ENCODE measurements at places on chromosomes 4 and X. TPM values are rescaled to one million over a fixed set of nuclear protein-coding genes. Genes with fewer than 3 reads are reported as not detected.
A peak's percentile ranks its signal among the peaks of the same experiment; 100 is the strongest.

GRCh38 chrX:15903186-15903681 lies 48.6 kb upstream of the AP1S2 start:
- no peak overlapping the region for H3K4me3 ChIP-seq
- peaks cover 2% of the 10 kb centered on the region for H3K4me1 ChIP-seq
- DNase-seq = no peak
- no peak overlapping the region for H3K27ac ChIP-seq
- H3K27me3 ChIP-seq = peaks cover 14% of the 10 kb centered on the region

GRCh38 chrX:56963377-56963776 lies 32.0 kb downstream of the SPIN3 start:
- no peak overlapping the region for H3K4me3 ChIP-seq
- no peak for DNase-seq
- H3K27ac ChIP-seq = no peak overlapping the region
- no peaks in the 10 kb centered on the region for H3K36me3 ChIP-seq
- no peaks in the 10 kb centered on the region for H3K4me1 ChIP-seq

DNA sequence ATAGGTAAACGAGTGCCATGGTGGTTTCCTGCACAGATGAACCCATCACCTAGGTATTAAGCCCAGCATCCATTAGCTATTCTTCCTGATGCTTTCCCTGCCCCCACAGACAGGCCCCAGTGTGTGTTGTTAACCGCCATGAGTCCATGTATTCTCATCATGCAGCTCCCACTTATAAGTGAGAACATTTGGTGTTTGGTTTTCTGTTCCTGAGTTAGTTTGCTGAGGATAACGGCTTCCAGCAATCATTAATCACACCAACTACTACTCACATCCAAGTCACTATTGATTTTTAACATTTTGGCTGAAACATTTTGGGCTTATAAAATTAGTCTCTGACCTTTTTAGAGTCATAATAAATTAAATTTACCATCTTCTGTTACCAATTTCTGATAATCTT lies 205.3 kb downstream of the SPOCK3 start:
- no peaks in the 10 kb centered on the region for H3K36me3 ChIP-seq
- DNase-seq = no peak
- H3K4me3 ChIP-seq = no peak overlapping the region

- no peaks in the 10 kb centered on the region for H3K27me3 ChIP-seq
- peak overlapping the region; percentile 99 for H3K27ac ChIP-seq
- H3K4me1 ChIP-seq = peaks cover 8% of the 10 kb centered on the region
- DNase-seq = no peak
- peak overlapping the region; percentile 90 for H3K4me3 ChIP-seq
Observed at GRCh38 chr4:102501447-102501696, 213 bp downstream of the NFKB1 start.

GRCh38 chr4:169956091-169956843 lies 69.9 kb downstream of the MFAP3L start:
- no peaks in the 10 kb centered on the region for H3K4me1 ChIP-seq
- DNase-seq = no peak
- H3K36me3 ChIP-seq = no peaks in the 10 kb centered on the region
- H3K27ac ChIP-seq = no peak overlapping the region

DNA sequence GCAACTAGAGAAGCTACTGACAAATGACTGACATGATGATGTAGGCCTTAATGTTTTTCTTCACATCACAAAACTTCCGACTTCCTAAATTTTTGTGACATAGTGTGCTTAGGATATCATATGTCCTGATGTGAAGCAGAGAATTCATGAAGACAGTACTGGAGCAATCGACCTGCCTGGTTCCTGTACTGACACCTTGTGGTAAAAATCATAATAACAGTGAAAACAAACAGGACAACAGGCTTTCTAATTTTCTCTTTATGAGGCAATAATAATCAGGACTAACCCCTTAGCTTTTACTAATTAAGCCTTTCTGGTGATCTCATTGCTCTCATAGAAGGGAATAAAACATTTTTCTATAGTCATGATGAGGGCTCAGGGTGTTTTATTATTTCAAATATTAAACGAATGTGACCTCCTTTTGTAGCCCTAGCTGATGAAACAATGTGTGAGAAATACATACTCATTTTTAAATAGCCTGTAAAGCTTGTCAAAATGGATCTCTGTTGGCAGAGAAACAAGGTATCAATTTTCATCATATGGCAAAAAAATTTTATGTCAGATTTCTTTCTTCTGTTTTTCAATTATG lies 158.4 kb downstream of the TENT5D start:
- no peaks in the 10 kb centered on the region for H3K36me3 ChIP-seq
- H3K4me3 ChIP-seq = no peak overlapping the region
- no peak overlapping the region for H3K27ac ChIP-seq

Gene ZNF157
- 0.40 TPM for total RNA-seq

Gene RAB39B
- total RNA-seq = 0.83 TPM

- H3K36me3 ChIP-seq = no peaks in the 10 kb centered on the region
- H3K4me3 ChIP-seq = no peak overlapping the region
- H3K27me3 ChIP-seq = no peaks in the 10 kb centered on the region
- no peak overlapping the region for H3K27ac ChIP-seq
- DNase-seq = no peak
Observed at GRCh38 chrX:134793978-134794377, 135.7 kb upstream of the PLAC1 start.

DNA sequence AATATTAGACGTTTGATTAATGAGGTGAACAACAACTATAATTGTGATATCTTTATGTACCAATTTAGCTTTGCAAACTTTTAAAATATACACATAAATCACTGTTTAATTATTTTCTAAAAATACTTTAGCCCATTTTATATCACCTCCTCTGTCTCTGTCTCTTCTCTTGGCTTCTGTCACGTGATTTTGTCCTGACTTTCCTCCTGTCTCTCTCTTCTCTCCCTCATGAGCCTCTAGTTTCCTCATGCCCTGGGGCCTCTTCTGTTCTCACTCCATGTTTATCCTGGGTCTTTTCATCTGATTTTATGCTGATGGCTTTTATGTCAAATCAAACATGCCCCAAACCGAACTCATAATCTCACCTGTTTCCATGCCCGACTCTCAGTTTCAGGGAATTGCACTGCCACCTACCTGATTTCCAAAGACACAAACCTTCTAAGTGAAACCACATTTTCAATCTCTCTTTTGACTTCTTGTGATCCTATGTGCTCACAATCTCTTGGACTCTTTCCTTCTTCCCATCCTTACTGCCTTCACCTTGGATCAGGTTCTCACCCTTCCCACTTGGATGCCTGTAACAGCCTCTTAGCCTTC lies 303.0 kb upstream of the GALNT7 start:
- no peak for DNase-seq
- H3K4me1 ChIP-seq = no peaks in the 10 kb centered on the region
- H3K4me3 ChIP-seq = no peak overlapping the region
- no peak overlapping the region for H3K27ac ChIP-seq
- no peaks in the 10 kb centered on the region for H3K36me3 ChIP-seq
- no peaks in the 10 kb centered on the region for H3K27me3 ChIP-seq

Gene FGF5
- total RNA-seq = 0.18 TPM

DNA sequence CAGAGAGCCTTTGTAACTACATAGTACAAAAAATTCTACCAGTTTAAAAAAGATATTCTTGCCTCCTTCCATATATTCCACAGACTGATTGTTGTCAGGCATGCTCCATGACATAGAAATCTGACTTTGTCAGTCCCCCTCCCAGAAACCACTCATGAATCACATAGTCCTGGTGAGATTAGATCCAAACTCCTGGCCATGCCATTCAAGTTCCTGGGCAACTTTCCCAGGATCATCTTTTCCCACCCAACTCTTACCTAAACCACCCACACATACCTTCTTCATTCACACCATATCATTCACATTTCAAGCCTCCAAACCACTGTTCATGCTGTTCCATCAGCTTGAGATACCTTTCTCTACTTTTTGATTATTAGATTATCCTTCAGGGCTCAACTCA lies 46.4 kb downstream of the SLC16A2 start:
- H3K27ac ChIP-seq = no peak overlapping the region
- peaks cover 2% of the 10 kb centered on the region for H3K27me3 ChIP-seq
- no peak for DNase-seq

- H3K27ac ChIP-seq = no peak overlapping the region
- peak; percentile 83 for DNase-seq
- no peaks in the 10 kb centered on the region for H3K36me3 ChIP-seq
- H3K4me3 ChIP-seq = no peak overlapping the region
- no peaks in the 10 kb centered on the region for H3K4me1 ChIP-seq
Observed at GRCh38 chr4:24210332-24210902, 320.6 kb upstream of the PPARGC1A start.

DNA sequence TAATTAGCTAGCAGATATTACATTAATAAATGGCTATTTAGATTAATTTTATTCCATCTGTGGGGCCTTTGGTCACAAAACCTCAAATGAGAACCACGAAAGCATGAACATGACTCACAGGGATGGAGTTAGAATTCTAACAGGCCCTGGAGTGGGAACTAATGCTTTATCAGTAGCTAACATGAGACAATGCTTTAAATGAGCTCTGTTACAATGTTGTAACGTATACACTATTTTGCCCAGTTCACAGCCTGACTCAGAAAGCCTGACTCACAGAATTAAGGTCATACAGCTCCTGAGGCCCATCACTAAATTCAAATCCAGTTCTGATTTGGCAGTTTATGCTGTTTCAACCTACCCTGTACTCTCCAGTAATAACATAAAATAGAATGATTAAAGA lies 23.2 kb downstream of the VEGFC start:
- no peak for DNase-seq
- H3K4me1 ChIP-seq = no peaks in the 10 kb centered on the region
- H3K27me3 ChIP-seq = peaks cover 3% of the 10 kb centered on the region
- no peak overlapping the region for H3K4me3 ChIP-seq
- no peaks in the 10 kb centered on the region for H3K36me3 ChIP-seq

- H3K4me1 ChIP-seq = no peaks in the 10 kb centered on the region
- no peak overlapping the region for H3K27ac ChIP-seq
- H3K4me3 ChIP-seq = no peak overlapping the region
- no peak for DNase-seq
- H3K36me3 ChIP-seq = no peaks in the 10 kb centered on the region
Observed at GRCh38 chrX:37817176-37817575, 30.2 kb downstream of the DYNLT3 start.

- no peak for DNase-seq
- no peaks in the 10 kb centered on the region for H3K4me1 ChIP-seq
- H3K27ac ChIP-seq = no peak overlapping the region
- H3K36me3 ChIP-seq = no peaks in the 10 kb centered on the region
- no peaks in the 10 kb centered on the region for H3K27me3 ChIP-seq
Observed at GRCh38 chr4:128751354-128751753, 58.1 kb upstream of the JADE1 start.

DNA sequence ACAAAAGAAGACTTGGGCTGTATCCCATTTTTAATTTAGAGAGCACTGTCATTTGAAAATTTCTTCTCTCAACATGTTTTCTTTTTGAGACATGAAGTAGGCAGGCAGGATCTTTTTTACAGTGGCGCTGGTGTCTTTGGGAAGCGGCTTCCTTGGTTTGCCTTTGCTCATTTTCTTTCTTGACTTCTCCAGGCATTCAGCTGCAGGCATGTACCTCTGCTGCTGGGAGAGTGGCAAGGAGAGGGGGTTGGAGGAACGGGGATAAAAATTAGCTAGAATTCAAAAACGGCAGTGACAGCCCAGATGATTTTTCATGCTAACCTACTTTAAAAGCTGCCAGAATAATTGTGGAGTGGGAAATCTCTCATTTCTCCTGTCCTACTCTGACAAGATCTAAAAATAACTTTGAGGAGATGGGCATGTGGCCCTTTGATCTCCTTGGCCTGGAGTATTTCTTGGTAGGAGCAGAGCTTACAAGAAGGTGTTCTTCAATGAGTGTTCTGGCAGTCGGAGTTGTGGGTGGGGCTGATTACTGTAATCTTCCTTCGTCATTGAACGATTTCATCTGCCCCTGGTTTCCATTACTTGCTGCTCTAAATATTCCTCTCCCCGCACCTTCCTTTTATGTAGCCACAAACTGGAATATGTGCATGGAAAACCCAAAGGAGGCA lies 54.8 kb downstream of the TBL1X start:
- H3K27ac ChIP-seq = no peak overlapping the region
- DNase-seq = no peak
- peaks cover 3% of the 10 kb centered on the region for H3K27me3 ChIP-seq
- no peak overlapping the region for H3K4me3 ChIP-seq
- peaks cover 17% of the 10 kb centered on the region for H3K4me1 ChIP-seq
- no peaks in the 10 kb centered on the region for H3K36me3 ChIP-seq

DNA sequence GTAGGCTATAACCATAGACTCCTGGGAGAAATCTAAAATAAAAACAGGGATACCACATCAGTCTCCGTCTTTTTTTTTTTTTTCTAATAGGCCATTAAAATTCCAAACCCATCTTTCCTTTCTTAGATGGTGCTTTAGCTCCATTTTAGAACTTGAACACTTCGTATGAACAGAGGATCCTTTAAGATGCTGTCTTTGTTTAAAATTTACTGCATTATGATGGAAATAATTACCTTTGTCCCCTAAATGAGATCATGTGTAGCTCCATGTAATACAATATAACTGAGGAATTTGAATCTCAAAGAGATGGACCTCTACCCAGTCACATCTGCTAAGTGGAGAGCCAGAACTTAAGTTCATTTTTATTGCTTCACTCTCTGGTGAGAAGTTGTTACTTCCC lies 47.9 kb downstream of the CEP135 start:
- DNase-seq = no peak
- no peaks in the 10 kb centered on the region for H3K27me3 ChIP-seq
- peaks cover 6% of the 10 kb centered on the region for H3K36me3 ChIP-seq

Gene SAP30
- total RNA-seq = 10.8 TPM

DNA sequence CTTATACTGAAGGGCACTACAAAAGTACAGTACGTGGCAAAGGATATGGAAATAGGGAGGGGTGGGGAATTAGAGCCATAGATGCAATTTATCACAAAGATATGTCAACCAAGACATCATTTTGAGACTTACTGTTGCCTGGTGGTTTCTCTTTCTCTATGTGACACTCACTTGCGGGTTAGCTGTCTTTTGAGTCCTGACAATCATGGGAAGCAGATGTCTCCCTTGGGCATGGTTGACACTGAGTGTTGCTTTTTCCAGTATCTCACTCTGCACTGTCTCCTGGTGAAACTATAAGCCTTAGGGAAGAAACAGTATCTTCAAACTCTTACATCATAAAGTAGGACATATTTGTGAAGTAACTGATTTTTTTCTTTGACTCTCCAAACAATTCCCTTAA lies 383.5 kb upstream of the LCORL start:
- no peak overlapping the region for H3K27ac ChIP-seq
- H3K36me3 ChIP-seq = no peaks in the 10 kb centered on the region
- H3K27me3 ChIP-seq = no peaks in the 10 kb centered on the region
- H3K4me3 ChIP-seq = no peak overlapping the region
- H3K4me1 ChIP-seq = no peaks in the 10 kb centered on the region

DNA sequence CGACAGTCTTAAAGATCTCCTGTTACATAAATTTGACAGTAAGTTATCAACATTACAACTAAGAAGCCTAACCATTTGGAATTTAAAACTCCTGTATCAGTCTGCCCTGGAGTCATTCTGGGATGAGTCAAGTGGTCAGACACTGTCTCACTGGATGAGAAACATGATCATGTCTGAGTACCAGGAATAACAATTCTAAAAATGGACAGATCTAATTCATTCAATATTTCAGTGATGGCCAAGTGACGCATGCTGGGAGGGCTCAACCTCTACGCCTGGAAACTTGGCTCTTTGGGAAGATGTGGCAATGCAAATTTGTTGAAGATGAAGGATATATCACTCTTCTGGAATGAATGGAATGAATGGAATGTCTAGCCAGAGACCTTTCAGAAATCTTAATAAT lies 1427.2 kb downstream of the STIM2 start:
- H3K4me3 ChIP-seq = no peak overlapping the region
- DNase-seq = no peak
- no peak overlapping the region for H3K27ac ChIP-seq
- H3K4me1 ChIP-seq = no peaks in the 10 kb centered on the region

- no peaks in the 10 kb centered on the region for H3K4me1 ChIP-seq
- H3K27me3 ChIP-seq = no peaks in the 10 kb centered on the region
- DNase-seq = no peak
- H3K27ac ChIP-seq = no peak overlapping the region
- H3K36me3 ChIP-seq = no peaks in the 10 kb centered on the region
Observed at GRCh38 chrX:80803495-80803894, 6.2 kb downstream of the BRWD3 start.

Gene C4orf36
- total RNA-seq = 3.3 TPM

All from lung (tissue), 17 donors.